ENCODE measurements at places on chromosomes 4 and X.

DNA sequence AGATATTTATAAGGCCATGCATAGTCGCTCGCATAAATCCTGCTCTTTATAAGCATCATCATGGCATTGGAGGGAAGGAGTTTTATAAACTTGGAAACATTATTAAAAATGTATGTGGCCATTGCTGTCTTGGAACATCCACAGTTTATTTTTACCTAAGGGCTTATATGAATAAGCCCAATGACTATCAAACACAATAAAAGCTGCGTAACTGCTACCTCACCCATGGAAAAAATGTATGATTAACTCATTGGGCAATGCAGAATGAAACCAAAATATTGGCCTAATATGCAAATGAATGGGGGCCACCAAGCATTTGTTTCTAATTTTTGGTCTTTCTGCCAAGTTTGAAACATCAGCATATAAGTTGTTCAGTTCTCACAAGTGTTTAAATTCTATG is 19.1 kb downstream of the GEMIN8 start:
- DNase-seq, result no peak

- no peak for DNase-seq
Observed at GRCh38 chr4:186807808-186808629, 84.4 kb upstream of the FAT1 start.

- no peak for DNase-seq
Observed at GRCh38 chrX:65196758-65197360, 220.6 kb upstream of the ZC4H2 start.

DNA sequence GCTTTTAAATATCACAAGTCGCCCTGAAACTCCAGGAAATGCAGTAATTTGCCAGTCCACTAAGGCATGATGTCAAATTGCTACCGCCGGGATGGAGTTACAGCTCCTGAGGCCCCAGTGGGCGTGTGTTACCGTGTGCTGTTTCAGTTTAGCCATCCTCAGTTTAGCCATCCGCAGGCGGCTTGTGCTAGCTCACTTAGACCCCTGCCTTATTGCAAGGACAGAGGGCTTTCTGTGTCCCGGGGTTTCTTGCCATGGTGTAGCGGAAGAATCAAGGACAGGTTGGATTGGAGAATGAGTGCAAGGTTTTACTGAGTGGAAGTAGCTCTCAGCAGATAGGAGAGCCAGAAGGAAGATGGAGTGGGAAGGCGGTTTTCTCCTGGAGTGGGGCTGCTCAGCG is 33.8 kb upstream of the LRBA start:
- DNase-seq, result no peak

- DNase-seq, result no peak
Observed at GRCh38 chr4:185127021-185127925, 15.8 kb upstream of the SLC25A4 start.

- peak; percentile 6 for DNase-seq
Observed at GRCh38 chr4:56048702-56049431, 100.1 kb downstream of the CEP135 start.

DNA sequence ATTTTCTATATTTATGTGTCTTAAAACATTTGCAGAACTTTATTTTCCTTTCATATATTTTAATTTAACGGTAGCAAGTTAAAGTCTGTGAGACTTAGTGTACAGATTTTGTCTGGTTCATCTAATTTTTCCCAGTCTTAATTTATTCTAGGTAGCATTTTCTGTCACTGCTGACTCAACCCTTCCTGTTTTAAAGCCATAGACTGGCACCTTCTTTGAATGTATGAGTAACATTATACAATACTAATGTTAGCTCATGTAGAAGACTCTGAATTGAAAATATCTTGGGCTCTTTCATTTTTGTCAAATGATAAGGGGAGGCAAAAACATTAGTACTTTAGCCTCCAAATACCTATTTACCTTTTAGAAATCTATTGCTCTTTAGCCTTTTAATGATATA is 43.6 kb downstream of the BLTP1 start:
- DNase-seq, result no peak

GRCh38 chr4:478373-478772 is 20.6 kb downstream of the ZNF721 start:
- no peak for DNase-seq
